Renal cortex interstitium (tissue), 15 donors: ENCODE measurements at places on chromosomes 1 and 21.

DNA sequence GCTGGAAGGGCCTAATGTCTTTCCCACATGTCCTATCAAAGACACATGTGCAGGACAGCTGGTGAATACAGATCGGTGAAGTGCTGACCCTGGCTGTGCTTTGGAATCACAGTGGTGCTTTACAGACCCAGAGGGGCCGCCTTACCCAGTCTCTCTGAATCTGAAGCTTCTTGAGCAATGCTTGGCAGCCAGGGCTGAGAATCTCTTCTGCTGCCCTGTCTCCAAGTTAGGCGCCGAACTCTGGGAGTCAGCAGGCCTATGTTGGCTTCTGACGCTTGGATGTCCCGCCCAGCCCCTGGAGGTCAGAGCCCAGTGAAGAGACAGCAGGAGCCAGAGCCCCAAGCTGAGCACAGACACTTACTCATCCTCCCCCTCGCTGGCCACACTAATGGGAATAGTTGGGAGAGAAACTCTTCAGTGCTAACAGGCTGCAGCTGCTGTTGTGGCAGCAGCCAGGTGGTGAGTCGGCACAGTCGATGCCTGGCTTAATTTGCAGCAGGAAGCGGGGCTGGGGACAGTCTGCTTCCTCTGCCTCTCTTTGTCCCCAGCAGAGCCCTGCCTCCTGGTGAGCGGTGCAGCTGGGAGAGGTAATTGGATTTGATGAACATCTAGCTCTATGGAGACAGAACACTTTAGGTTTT, 68.1 kb downstream of the URB2 start:
- peak; percentile 41 for DNase-seq

DNA sequence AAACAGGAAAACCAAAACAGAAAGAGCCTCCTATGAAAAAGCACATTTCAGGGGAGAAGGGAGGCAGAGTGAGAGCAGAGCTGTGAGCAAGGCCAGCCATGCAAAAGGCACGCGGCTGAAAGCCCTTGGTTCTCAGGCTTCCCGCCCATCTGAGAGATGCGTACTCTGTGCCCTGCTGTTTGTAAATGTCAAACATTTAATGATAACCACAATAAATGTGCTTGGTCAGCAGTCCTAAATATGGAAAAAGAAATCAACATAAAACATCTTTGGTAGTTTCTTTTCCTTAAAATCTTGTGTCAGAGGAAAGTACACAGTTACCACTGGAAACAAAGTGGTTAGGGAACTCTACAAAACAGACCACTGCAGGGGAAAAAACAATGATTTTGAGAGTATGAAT, 283.1 kb downstream of the DSCAM start:
- DNase-seq = no peak

DNA sequence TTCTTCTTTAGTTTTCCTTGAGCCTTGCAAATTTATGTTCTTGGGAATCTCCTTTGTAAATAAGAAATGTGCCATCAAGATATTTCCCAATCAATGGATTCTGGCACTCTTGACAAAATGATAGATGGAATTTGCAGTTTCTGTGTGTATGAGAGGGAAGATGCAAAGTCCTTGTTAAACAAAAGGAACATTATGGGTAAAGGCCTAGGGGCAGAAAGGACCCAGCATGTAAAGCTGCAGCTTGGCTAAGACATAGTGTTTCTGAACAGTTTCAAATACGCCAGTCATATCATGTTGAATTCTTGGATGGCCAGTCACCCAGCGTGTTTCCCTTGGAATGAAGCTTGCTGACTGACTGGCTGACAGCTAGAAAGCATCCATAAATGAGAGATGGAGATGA, 210.8 kb downstream of the NFIA start:
- DNase-seq = no peak

DNA sequence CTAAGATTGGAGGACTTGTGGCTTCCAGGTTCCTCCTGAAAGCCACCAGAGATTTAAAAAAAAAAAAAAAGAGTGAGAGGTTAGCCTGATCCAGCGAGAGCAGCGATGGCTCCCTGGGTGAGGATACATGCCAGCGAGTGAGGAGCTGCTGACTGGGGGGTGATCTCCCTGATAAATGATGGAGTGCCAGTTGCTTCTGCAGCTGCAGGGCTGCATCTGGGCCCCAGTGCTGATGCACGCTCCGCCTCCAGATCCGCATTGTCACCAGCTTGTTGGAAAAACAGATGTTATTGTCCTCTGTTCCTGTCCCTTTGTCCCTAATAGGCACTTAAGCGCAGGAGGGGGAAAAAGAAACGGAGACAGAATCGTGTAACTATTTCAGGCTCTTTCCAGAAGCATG, 28.6 kb downstream of the UBIAD1 start:
- no peak for DNase-seq

- no peak for DNase-seq
Measured at GRCh38 chr1:96842215-96842614, 120.6 kb downstream of the PTBP2 start.

- no peak for DNase-seq
Measured at GRCh38 chr1:118097622-118098348, 87.2 kb downstream of the SPAG17 start.

DNA sequence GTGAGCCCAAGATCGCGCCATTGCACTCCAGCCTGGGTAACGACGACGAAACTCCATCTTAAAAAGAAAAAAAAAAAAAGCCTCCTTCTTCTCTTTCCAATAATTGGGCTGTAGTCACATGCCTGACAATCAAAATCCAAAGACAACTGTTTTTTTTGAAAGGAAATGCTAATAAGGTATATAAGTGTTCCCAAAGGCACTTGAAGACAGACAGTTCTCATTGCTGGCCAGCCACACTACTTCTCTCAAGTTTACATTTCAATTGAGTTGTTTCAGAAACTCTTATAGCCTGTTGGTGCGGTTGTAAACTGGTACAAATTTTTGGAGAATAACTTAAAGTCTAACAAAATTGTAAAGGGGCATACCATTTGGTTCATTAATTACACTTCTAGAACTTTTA, 23.3 kb downstream of the GATAD2B start:
- DNase-seq = no peak

DNA sequence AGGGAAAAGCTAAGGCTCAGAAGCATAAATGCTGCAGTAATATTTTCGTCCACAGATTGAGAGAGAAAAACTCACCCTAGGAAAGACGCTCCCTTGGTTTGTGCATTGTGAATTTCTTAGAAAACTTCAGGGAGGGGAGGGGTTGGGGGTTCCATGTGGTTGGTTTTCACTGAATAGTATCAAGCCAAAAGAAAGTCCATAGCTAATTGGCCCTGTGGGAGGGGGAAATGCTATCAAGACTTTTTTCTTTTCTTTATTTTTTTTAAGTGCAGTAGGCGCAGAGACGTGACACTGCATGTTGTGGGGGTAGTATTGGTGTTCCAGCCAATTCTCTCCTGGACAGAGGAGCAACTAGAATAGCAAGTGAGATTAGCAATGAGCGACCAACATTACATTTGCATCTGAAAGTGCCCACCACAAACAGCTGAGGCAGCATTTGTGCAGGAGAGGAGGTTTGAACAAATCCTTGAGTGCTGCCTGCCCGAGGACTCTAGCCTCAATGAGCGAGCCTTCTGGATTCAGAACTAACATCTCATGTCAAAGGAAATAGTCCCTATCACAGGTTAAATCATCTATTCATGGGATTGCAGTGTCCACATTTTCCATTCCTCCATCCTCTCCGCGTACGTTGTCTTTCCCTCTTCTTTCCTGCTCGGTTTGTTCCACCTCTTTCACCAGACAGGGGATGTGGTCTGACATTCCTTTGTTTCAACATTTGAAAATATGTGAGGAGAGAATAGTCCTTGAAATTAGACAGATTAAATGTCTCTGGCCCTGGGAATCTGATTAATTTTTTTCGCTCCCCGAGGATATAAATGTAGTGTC, 118.0 kb upstream of the MARK1 start:
- DNase-seq = no peak

DNA sequence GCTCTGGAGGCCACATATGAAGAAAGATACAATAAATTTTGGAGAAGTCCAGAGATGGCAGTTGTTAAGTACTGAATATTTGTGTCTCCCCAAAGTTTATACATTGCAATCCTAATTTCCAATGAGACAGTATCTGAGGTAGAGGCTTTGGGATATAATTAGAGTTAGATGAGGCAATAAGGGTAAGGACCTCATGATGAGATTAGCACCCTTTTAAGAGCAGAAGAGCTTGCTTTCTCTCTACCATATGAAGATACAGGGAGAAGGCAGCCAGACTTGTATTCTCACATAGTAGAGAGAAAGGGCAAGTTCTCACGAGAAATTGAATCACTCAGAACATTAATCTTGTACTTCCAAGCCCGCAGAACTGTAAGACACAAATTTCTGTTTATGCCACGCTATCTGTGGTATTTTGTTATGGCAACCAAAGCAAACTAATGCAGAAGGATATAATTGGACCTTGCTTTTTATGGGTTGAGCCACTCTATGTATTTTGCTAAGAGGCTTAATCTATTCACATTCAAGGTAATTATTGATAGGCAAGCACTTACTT, 430.1 kb downstream of the KCNT2 start:
- no peak for DNase-seq

GRCh38 chr1:234724516-234725176, 114.7 kb upstream of the IRF2BP2 start:
- no peak for DNase-seq

DNA sequence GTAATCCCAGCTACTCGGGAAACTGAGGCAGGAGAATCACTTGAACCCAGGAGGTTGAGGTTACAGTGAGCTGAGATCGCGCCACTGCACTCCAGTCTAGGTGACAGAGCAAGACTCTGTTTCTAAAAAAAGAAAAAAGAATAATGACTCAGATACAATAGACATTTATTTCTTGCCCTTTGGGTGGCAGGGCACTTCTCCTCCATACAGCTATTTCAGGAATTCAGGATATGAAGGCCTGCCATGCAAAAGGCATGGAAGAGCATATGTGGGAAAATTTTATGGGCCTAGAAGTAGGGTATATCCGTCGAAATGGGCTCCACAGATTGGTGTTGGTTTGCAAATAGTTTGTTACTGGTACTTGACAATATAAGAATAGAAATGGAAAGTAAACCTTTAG, 20.2 kb upstream of the POGZ start:
- DNase-seq = no peak

DNA sequence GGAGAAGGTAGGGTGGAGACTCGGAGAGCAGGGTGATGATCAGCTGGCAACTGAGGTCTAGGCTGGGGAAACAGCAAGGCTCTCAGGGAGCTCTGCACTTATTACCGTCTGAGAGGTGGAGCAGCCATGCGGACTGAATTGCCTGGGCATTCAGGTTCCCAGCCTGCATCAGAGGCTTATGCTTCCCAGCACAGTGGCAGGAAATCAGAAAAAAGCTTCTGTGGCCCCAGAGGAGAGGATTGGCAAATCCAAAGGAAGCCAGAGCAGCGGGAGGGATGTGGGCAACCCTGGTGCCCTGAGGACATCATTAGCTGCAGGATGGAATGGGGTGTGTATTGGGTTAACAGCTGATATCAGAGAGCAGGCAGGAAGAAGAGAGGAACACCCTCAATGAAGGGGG, 374.1 kb upstream of the POU3F1 start:
- no peak for DNase-seq

GRCh38 chr1:34272152-34272551, 95.4 kb downstream of the C1orf94 start:
- no peak for DNase-seq

- DNase-seq = no peak
Measured at GRCh38 chr1:55180075-55180670, 35.0 kb downstream of the USP24 start.

- DNase-seq = no peak
Measured at GRCh38 chr1:164753521-164754077, 194.6 kb downstream of the PBX1 start.
